Stimulated activated CD4-positive, alpha-beta T cell treated with anti-CD3 and anti-CD28 coated beads, Interleukin-1b, Interleukin-23, amount 100 ng/mL, for 48 hours (primary cell): ENCODE measurements at places on chromosomes 12 and 14.

- DNase-seq = no peak
These were observed 363.9 kb downstream of the BCL11B start for GRCh38 chr14:98908050-98908449.

DNA sequence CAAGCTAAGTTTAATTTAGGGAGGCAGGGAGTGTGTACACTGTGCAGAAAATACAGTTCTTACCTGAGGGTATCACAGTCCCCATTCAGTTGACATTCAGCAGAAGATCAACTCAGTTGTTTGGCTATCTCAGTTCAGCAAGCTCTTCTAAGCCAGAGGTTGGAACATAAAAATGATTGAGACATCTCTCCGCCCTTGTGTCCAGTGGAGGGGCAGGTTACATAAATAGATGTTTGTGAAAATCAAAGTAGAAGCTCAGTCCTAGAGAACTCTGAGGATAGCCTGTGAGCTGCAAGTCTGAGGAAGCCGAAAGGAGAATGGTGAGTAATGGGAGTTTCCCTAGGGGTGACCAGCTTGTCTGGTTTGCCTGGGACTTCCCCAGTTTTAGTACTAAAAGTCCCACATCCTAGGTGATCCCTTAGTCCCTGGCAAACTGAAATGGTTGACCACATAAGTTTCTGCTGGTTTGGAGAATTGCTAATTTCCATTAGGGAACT lies 251.4 kb upstream of the ATP2B1 start:
- no peak for DNase-seq

GRCh38 chr12:83676781-83677295 lies 990.1 kb downstream of the TMTC2 start:
- DNase-seq = no peak

DNA sequence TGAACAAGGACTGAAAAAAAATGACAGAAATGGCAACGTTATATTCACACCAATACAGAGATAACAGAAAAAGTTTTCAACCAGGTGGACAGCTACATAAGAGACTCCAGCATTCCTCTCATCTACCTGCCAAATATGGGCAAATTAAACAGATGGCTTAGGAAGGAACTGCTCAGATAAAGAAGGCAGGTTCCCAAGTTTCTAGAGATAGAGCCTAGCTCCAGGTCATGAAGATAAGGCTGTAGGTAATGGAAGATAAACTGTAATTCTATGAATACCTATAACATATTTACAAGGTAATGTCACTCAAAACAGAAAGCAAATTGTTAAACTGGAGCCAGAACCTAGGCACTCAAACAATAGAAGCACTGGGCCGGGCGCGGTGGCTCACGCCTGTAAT lies 42.5 kb downstream of the GIT2 start:
- no peak for DNase-seq

DNA sequence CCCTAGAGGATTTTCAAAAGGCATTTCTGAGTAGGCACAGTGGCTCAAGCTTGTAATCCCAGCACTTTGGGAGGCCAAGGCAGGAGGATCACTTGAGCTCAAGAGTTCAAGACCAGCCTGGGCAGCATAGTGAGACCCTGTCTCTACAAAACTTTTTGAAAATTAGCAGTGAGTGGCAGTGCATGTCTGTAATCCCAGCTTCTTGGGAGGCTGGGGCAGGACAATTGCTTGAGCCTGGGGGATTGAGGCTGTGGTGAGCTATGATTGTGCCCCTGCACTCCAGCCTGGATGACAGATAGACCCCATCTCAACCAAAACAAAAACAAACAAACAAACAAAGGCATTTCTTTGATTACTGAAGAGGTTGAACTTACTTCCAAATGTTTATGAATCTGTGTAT lies 201.4 kb downstream of the KIF26A start:
- DNase-seq = no peak

DNA sequence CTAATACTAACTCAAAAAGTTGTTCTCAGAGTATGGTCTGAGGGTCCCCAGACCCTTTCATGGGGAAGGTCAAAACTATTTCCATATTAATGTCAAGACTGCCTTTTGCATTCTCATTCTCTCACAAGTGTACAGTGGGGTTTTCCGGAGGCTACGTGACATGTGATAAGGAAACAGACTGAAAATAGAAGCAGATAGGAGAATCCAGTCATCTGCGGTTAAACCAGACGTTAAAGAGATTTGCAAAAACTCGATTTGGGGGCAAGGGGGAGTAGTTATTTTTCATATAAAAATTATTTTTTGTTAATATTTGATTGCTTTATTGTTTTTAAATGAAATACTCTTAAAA lies 1.0 kb upstream of the NAP1L1 start:
- peak; percentile 45 for DNase-seq

DNA sequence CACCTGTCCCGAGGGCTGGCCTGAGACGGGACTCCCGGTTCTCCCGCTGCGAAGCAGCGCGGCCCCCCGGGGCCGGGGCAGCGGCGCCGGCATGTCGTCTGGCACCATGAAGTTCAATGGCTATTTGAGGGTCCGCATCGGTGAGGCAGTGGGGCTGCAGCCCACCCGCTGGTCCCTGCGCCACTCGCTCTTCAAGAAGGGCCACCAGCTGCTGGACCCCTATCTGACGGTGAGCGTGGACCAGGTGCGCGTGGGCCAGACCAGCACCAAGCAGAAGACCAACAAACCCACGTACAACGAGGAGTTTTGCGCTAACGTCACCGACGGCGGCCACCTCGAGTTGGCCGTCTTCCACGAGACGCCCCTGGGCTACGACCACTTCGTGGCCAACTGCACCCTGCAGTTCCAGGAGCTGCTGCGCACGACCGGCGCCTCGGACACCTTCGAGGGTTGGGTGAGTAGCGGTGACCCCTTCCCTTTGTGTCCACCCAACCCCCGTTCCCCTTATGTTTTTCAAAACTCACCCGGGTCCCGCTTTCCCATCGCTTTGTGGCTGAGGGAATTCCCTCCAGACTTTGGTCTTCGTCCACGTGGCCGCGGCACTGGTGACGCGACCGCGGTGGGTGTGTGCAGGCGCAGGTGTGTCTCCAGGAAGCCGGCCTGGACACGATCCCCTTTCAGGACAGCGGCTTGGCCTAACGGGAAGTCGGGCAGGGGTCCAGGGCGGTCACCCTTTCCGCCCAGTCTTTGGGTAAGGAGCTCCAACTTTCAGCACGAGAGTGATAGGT lies 826 bp downstream of the PRKCH start:
- no peak for DNase-seq

DNA sequence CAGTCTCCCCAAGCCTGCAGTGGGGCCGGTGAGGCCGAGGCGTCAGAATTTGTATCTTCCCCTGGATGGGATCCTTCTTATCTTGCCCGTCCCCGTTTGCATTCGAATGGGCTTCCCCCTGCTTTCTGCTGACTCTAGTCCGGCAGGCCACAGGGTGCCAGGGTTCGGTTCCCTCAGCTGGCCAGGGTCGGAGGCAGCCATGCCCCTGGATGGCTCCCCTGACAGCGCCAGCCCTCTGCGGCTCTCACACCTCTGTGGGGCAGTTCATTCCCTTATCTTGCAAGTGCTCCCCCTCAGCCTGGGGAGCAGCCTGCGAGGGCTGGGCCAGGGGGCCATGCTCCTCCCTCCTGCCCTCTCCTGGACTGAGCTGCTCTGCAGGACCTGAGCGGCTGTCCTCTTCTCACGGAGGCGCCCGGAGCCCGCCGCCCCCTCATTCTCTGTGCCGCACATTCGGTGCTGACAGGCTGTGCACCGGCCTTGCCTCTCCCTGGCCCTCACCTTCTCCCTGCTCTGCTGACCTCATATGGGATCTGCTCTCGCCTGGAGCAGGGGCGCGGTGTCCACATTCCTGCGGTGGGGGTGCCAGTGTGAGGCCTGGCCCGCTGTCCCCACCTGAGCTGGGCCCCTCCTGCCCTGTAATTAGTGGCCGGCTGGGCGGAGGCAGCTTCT lies 32.8 kb downstream of the KIF26A start:
- DNase-seq = no peak

- no peak for DNase-seq
These were observed 7.8 kb downstream of the ZFP36L1 start for GRCh38 chr14:68784978-68785533.

DNA sequence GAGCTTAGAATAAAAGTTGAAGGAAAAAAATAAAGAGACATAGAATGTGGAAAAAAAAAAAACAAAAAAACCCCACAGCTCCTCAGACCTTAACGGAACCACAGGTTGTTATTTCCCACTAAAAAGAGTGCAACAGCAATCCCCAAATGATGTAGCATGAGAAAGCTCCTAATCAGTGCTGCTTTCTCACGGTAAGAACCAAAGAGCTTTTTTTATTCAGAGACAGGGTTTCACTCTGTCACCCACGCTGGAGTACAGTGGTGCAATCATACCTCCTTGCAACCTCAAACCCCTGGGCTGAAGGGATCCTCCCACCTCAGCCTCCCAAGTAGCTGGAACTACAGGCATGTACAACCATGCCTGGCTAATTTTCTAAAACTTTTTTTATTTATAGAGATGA lies 13.3 kb downstream of the NDUFA12 start:
- no peak for DNase-seq

- no peak for DNase-seq
These were observed 98.2 kb downstream of the ADAMTS20 start for GRCh38 chr12:43453761-43454160.

- peak; percentile 33 for DNase-seq
These were observed 883 bp downstream of the FOXJ2 start for GRCh38 chr12:8033153-8034044.

GRCh38 chr12:49543914-49544815 lies 5.3 kb downstream of the KCNH3 start:
- no peak for DNase-seq

DNA sequence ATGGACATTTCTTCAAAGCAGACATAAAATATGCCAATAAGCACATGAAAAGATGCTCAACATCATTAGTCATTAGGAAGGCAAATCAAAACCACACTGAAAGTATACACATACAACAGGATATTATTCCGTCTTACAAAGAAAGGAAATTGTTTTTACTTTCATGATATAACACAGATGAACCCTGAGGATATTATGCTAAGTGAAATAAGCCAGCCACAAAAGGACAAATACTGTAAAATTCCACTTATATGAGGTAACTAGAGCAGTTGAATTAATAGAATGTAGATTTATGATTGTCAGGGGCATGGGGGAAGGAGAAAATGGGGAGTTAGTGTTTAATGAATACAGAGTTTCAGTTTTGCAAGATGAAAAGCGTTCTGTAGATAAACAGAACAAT lies 4.2 kb downstream of the ACYP1 start:
- DNase-seq = no peak

DNA sequence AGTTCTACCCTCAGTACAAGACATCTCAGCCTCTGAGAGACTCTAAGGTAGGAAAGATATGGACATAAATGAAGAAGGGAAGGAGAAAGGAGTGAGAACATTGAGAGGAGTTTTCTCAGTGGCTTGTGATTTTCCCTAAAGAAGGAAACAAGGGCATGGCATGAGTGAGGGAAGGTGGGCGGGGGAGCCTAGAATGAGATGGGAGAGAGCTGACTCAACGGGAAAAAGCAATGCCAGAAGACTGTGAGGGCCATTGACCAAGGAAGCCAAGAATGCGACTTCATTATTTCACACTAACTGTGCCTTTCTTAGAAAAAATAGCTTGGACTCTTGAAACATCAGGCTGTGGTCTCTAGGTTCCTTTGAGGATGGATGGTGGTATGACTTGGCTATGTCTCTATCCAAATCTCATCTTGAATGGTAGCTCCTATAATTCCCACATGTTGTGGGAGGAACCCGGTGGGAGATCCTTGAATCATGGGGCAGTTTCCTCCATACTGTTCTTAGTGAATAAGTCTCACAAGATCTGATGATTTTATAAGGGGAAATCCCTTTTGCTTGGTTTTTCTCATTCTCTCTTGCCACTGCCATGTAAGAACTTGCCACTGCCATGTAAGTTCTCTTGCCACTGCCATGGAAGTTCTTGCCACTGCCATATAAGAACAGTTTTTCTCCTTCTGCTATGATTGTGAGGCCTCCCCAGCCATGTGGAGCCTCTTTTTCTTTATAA lies 279.6 kb downstream of the NUAK1 start:
- DNase-seq = no peak

DNA sequence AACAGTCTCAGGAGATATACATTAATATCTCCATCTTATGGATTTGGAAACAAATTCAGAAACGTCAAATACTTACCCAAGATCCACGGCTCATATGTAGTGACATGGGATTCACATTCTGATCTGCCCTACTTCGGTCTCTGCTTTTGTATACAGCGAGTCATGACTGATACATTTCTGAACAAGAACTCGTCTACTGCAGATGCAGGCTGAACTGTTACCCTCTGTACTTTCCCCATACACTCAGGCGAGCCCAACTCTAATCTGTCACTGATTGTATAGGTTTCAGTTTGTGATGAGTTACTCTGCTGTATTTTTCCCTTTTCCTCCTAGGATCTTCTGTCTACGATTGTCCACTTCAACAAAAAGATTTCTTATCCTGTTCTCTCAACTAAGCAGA lies 441.6 kb downstream of the CCDC91 start:
- DNase-seq = no peak

DNA sequence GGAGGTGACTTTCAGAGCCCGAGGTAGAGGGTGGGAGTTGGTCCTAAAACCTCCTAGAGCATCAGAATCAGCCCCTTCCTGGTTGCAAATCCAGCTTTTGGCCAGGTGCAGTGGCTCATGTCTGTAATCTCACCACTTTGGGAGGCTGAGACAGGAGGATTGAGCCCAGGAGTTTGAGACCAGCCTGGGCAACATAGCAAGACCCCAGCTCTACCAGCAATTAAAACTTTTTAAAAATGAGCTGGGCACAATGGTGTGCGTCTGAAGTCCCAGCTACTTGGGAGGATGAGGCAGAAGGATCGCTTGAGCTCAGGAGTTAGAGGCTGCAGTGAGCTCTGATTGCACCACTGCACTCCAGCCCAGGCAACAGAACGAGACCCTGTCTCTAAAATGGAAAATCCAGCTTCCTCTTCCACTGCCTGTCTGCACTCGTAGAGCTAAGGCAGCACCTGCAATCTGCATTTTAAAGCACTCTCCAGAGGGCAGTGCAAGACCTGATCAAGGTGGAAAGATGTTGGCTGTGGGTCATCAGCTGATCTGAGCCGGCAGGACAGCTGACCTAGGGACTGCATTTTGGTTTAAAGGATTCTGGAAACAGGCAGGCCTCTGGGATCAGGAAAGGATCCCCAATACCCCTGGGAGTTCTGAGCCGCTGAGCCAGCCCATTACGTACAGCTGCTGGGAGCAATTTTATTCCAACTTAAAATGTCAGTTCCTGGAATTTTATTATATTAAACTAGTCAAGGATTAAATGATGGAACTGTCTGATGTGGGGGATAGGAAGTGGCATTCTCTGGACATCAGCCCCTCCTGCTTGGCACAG lies 1.8 kb upstream of the TESC start:
- DNase-seq = no peak

GRCh38 chr12:108833355-108833733 lies 24.0 kb downstream of the SSH1 start:
- no peak for DNase-seq

GRCh38 chr14:33505963-33506329 lies 444.9 kb downstream of the EGLN3 start:
- DNase-seq = no peak

GRCh38 chr12:60535363-60535762 lies 939.5 kb downstream of the SLC16A7 start:
- DNase-seq = no peak

GRCh38 chr12:26062566-26062965 lies 62.3 kb downstream of the BHLHE41 start:
- no peak for DNase-seq

GRCh38 chr12:52260361-52261207 lies 13.9 kb upstream of the KRT86 start:
- no peak for DNase-seq

- peak; percentile 43 for DNase-seq
These were observed 375.0 kb downstream of the DPF3 start for GRCh38 chr14:72518809-72519377.

GRCh38 chr12:92370828-92371227 lies 225.2 kb upstream of the BTG1 start:
- no peak for DNase-seq
